Cerebellar cortex (tissue), 1 donor: ENCODE measurements at places on chromosomes 11 and 22.

DNA sequence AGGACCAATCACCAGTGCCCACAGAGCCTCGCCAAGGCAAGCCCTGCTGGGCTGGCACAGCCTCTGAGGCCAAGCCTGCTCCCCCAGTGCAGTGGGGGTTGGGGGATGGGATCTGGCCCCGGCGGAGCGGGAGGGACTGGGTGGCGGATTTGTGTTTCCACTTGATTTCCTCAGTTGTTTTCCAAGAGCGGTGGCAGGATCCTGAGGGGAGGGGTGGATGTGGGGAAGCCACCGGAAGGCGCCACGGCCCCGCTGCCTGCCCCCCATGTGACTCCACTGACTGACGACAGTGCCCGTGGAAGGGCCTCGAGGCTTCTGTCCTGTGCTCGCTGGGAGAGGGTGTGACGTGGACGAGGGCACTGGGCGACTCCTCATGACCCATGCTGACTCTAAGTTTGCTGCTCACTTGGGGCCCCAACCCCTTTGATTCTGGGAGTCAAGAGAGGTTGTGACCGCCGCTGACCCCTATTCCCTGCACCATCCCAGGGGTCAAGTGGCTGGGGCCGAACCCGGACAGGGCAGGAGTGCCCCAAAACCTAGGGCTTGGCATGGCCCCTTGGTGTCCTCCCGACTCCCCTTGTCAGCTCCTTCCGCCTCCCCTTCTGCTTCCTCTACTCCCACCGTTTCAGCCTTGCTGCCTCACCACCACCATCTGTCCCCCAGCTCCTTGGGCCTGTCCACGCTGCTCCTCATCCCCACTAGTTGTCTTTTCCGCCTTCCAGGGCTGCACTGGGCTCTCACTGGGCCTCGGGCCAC, 23.5 kb upstream of the PICK1 start:
- DNase-seq, result peak; percentile 37

DNA sequence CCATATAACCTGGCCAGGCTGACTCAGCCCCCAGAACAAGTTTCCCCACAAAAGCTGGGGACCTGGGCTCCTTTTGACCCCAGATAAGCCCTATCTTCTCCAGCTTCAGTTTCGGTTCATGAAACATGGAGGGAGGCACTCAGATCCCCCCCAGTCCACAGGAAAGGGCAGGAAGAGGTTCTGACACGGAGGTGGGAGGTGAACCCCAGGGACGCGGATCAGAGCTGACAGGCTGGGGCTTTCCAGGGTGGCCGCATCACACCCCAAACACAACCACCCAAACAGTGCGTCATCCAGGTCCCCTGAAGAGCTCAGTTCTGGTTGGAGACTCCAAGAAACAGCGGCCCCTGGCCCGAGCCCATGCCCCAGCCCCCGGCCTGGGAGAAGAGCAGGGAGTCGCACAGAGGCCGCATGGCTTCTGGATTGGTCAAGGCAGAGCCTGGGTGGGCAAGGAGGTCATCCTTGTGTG, 44.3 kb upstream of the A4GALT start:
- no peak for DNase-seq

- no peak for DNase-seq
These were observed 619.4 kb upstream of the KIRREL3 start for GRCh38 chr11:127619946-127620345.

- no peak for DNase-seq
These were observed 1.1 kb downstream of the DHCR7 start for GRCh38 chr11:71446942-71447688.

- no peak for DNase-seq
These were observed 366.7 kb upstream of the NARS2 start for GRCh38 chr11:78941226-78941851.
